ENCODE measurements at places on chromosomes 7 and 10.

DNA sequence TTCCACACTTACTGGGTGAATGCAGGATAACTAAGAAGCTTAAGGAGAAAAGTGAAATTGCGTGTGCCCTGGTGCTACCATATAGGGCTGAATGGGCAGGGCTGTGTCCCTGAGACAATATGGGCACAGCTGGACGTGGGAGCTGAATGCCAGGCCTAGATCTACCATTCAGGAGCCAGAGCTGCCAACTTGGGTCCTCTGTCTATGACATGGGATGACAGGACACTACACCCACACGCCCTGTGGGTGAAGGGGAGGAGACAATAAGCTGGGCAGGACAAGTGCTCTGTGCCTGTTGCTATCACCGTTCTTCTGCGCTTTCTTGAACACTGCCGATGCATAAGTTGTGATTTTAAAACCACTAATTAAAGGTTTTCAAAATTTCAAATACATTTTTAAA, 293.9 kb downstream of the TNS3 start:
- no peak for DNase-seq

DNA sequence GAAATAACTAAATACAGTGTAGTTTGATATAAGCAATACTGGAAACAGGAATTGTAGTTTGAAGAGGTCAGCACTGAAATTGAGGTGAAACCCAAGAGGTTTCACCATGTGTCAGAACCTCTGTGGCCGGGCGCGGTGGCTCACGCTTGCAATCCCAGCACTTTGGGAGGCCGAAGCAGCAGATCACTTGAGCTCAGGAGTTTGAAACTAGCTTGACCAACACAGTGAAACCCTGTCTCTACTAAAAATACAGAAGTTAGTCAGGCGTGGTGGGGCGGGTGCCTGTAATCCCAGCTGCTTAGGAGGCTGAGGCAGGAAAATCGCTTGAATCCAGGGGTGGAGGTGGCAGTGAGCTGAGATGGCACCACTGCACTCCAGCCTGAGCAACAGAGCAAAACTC, 13.7 kb downstream of the AHCYL2 start:
- DNase-seq, result peak; percentile 88

DNA sequence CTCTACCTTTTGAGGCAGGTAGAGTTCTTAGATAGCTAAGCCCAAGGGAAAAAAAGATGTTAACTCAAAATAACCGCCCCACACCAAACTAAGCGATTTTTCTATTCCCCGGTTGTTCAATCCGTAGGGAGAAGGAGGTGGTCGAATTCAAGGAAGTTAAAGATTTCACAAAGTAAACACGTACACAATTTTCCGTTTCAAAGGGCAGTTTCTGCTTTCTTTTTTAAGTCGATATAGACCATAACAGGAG, 842 bp downstream of the KBTBD2 start:
- DNase-seq, result no peak

DNA sequence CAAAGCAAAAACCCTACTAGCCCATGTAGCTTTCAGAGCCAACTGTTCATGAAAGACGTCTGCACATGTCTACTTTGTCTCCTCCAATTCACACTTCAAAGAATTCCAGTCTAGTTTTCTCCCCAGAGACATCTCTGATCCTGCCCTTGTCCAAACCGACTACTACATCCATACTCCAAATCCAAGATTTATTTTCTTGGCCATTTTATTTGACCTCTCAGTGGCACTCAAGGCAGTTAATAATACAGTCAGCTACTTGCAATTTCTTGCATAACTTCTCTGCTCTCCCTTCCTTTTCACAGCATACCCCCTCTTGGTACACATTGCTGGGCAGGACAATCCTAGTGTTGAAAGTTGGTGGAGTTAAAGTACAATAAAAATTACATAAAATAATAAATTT, 170.9 kb upstream of the INHBA start:
- DNase-seq, result no peak

DNA sequence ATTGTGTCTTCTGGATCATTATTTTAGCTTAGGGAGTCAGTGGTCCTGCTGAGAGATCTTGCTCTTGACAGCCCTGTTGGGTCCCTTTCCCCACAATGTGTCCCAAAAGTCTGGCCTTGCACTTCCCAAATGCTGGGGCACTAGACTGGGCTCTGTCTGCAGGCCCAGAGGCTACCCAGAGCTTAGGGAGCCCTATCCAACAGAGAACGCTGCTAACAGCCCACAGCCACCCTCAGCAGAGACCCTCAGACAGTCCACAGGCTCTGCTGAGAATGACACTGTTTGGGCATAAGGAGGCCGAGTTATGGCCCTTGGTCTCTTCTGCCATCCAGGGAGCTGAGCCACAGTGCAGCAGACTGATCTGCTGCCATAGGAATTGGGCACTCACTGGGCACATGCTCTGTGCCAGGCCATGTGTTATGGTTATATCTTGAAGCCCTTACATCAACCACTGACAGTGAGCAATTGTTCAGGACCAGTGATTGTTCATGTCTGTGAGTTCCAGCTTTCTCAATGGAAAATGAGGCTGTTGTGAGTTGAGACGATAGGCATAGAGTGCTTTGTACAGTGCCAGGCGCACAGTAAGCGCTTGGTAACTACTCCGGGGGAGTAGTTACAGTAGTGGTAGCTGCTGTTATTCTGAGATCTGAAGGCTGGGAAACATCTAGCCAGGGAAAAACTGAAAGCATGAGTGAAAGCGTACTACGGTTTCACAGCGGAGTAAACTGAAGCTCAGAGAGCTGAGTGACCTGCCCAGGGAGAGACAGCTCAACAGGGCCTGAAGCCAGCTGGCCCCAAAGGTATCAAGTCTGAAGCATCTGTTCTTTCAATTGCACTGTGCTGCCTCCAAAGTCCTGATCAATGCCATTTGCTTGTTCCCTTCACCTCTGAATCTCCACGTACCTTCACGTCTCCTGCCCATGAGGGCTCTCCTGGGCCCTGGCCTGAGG, 77.6 kb upstream of the PRLHR start:
- no peak for DNase-seq

- no peak for DNase-seq
These were observed 30.8 kb upstream of the SMNDC1 start for GRCh38 chr10:110335314-110336064.

- no peak for DNase-seq
These were observed 55.2 kb upstream of the PDGFA start for GRCh38 chr7:574661-575395.

GRCh38 chr7:134731616-134732015, 47.8 kb upstream of the CALD1 start:
- DNase-seq, result peak; percentile 41

DNA sequence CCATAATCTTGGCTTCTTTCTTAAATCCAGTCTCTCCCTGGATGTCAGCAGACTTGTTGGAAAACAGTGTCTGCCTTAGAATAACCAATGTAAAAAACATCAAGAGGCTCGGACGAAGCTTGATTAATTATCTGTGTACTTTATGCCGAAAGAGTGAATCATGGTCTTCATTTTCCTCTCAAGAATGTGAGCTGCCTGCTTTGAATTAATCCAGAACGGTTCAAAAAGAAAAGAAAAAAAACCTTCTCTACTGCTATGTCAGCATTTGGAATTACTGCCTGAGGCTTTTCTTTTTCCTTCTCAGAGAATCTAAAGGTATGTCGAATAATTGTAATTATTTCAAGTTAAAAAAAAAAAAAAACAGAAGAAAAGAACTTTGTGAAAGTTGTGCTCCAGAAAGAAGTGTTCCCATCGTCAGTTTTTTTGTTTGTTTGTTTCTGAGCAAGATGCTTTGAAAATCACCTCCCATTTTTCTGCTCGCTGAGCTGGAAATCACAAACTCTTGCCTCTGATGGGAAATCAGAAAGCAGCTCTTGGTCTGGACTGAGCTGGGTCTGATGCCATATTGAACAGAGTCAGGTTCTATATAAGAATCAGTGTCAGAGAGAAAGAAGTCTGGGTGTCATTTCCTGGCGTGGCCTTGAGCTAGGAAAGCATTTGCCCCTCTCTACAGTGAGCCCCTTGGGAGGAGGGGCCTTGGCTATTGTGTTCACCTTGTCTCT, 20.2 kb downstream of the PLPP4 start:
- DNase-seq, result no peak

- DNase-seq, result no peak
These were observed 73.8 kb upstream of the FAM180A start for GRCh38 chr7:135822376-135822775.

- DNase-seq, result peak; percentile 54
These were observed 918 bp downstream of the DBNL start for GRCh38 chr7:44045226-44046014.
